ENCODE measurements at places on chromosomes 3 and 15.

- DNase-seq: no peak
- H3K27ac ChIP-seq: no peak overlapping the region
- H3K4me1 ChIP-seq: no peaks in the 10 kb centered on the region
- H3K4me3 ChIP-seq: no peak overlapping the region
Measured at GRCh38 chr15:65660927-65661326, 39.2 kb downstream of the SLC24A1 start.

DNA sequence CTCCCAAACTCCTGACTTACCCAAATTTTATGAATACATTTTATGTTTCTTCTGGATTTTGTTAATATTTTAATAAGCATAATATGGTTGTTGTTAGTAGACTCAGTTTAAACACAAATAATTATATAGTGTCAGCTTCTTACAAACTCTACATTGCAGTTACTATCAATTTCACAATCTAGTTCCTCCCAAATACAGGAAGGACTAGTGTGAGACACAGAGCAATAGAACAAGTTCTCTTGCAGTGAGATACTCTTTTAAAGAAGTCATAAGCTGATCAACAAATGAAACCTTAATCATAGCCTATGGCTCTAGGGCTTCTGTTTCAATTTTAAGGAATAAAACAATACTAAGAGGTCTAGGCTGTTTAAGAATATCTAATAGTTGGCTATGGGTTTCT is 86.1 kb downstream of the SAMMSON start:
- H3K27ac ChIP-seq: no peak overlapping the region
- H3K4me1 ChIP-seq: peaks cover 1% of the 10 kb centered on the region
- H3K4me3 ChIP-seq: no peak overlapping the region
- H3K27me3 ChIP-seq: no peaks in the 10 kb centered on the region
- H3K36me3 ChIP-seq: no peaks in the 10 kb centered on the region

- no peak for DNase-seq
- H3K36me3 ChIP-seq: no peaks in the 10 kb centered on the region
- H3K4me1 ChIP-seq: peaks cover 5% of the 10 kb centered on the region
- H3K4me3 ChIP-seq: no peak overlapping the region
- H3K27me3 ChIP-seq: no peaks in the 10 kb centered on the region
Measured at GRCh38 chr3:12751571-12751970, 7.5 kb downstream of the TMEM40 start.

DNA sequence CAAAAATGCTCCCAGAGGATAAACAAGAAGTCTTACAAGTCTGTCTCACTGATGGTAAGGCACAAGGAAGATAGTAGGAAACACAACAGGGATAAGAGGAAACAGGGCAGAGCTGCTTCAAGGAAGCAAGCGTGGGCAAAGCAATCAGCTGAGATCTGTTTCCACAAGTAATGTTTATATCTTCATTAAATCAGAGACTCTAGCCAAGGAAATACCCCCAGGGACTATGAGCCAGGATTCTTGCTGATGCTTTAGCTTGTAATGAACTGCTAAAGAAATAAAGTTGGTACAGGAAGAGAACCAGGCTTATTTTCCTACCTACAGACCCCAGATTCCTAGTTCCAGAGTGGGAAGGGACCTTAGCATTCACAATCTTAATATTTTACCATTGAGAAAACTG is 112.7 kb upstream of the C3orf80 start:
- H3K4me3 ChIP-seq: no peak overlapping the region
- no peaks in the 10 kb centered on the region for H3K27me3 ChIP-seq
- no peak for DNase-seq

- H3K4me1 ChIP-seq: peaks cover 17% of the 10 kb centered on the region
- no peaks in the 10 kb centered on the region for H3K27me3 ChIP-seq
- no peak overlapping the region for H3K4me3 ChIP-seq
- H3K36me3 ChIP-seq: no peaks in the 10 kb centered on the region
- no peak overlapping the region for H3K27ac ChIP-seq
Measured at GRCh38 chr3:140573011-140573410, 104.9 kb upstream of the TRIM42 start.

GRCh38 chr15:96352604-96353405 is 22.3 kb downstream of the NR2F2 start:
- H3K27me3 ChIP-seq: no peaks in the 10 kb centered on the region
- no peaks in the 10 kb centered on the region for H3K36me3 ChIP-seq
- H3K4me1 ChIP-seq: peaks cover 19% of the 10 kb centered on the region
- peak overlapping the region; percentile 99 for H3K27ac ChIP-seq
- peak; percentile 62 for DNase-seq

DNA sequence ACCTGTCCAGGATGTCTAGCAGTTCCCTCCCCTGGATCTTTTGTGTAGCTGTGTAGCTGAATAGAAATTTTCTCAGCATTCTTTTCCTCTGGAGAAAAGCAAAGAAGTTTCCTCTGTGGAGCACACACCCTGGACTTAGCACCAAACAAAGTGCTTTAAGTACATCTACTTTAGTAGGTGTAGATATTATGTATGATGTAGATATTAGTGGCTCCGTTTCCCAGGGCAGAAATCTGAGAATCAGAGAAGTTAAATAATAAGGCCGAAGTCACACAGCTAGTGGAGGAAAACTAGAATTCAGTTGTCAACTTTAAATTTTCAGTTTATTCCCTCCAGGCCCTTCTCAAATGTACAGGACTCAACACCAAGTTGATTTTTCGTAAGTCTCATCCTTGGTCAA is 401.7 kb upstream of the NR2F2 start:
- peaks cover 19% of the 10 kb centered on the region for H3K4me1 ChIP-seq
- no peaks in the 10 kb centered on the region for H3K27me3 ChIP-seq
- H3K27ac ChIP-seq: no peak overlapping the region
- no peak overlapping the region for H3K4me3 ChIP-seq
- no peaks in the 10 kb centered on the region for H3K36me3 ChIP-seq
- no peak for DNase-seq

- no peak overlapping the region for H3K27ac ChIP-seq
- DNase-seq: no peak
- no peaks in the 10 kb centered on the region for H3K27me3 ChIP-seq
- H3K36me3 ChIP-seq: no peaks in the 10 kb centered on the region
- H3K4me1 ChIP-seq: no peaks in the 10 kb centered on the region
Measured at GRCh38 chr15:67680641-67681040, 138.1 kb downstream of the MAP2K5 start.

GRCh38 chr3:3145831-3146230 is 19.1 kb downstream of the TRNT1 start:
- DNase-seq: no peak
- H3K4me3 ChIP-seq: no peak overlapping the region
- no peaks in the 10 kb centered on the region for H3K4me1 ChIP-seq
- no peak overlapping the region for H3K27ac ChIP-seq
- no peaks in the 10 kb centered on the region for H3K36me3 ChIP-seq
- peaks cover 2% of the 10 kb centered on the region for H3K27me3 ChIP-seq

DNA sequence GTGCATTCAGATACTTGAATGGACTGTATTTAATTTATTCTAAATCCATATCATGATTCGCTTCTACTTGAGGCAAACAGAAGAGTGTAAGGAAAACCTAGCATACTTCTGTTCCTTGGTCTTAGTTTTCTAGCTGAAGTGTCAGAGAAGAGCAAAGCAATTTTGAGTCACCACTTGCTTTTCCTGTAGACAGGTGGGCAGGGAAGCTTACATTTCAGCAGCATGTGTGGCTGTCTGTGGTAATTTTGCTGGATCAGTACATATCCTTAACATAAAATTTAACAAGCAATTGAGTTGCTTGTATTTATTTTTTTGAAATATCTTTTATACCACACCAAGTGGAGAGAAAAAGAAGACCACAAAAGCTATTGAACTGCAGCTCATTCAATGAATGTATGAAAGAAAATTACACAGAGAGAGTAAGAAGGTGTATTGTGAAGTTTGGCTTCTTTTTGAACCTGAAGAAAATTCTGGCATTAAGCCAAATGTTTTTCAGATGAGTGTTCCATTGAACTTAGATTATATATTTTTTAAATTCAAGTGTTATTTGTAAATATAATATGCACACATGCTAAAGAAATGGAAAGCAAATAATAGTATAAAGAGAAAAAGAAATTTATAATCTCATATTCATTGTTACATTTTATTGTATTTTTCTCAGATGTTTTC is 747.6 kb downstream of the NAALADL2 start:
- no peak overlapping the region for H3K27ac ChIP-seq
- no peaks in the 10 kb centered on the region for H3K4me1 ChIP-seq
- DNase-seq: no peak
- H3K27me3 ChIP-seq: no peaks in the 10 kb centered on the region
- H3K36me3 ChIP-seq: no peaks in the 10 kb centered on the region
- no peak overlapping the region for H3K4me3 ChIP-seq

DNA sequence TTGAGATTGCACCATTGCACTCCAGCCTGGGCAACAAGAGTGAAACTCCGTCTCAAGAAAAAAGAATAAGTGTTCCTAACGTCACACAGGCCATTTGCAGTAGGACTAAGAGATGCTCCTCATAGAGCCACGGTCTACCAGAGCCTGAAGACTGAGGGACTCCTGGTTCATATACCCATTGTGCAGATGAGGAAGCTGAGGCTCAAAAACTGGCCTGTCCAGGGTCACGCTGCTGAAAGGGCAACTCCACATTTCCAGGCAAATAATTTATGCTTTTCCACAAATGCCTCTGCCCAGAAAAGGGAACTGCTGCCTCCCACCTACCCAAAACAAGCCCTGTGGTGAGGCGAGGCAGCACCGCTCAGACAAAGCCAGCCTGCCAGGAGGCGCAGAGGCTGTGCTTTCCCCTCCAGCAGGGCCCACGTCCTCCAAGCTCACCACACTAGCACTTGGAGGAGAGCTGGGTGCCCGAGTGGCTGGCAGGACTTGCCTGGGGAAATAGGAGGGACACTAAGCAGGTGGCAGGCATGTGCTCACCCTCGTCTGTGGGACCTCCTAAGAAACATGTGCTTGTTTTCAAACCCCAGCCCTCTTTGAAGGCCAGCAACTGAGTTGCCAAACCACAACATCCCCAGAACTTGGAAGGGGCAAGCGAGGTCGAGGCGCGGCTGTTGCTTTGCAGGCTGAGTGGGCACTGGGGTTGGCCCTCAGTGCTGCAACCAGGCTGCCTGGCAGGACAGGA is 195.6 kb downstream of the XXYLT1 start:
- H3K36me3 ChIP-seq: no peaks in the 10 kb centered on the region
- peaks cover 5% of the 10 kb centered on the region for H3K4me1 ChIP-seq
- H3K27me3 ChIP-seq: no peaks in the 10 kb centered on the region
- no peak overlapping the region for H3K4me3 ChIP-seq

All from ovary (tissue), 10 donors.